ENCODE measurements at places on chromosomes 7 and 10.

DNA sequence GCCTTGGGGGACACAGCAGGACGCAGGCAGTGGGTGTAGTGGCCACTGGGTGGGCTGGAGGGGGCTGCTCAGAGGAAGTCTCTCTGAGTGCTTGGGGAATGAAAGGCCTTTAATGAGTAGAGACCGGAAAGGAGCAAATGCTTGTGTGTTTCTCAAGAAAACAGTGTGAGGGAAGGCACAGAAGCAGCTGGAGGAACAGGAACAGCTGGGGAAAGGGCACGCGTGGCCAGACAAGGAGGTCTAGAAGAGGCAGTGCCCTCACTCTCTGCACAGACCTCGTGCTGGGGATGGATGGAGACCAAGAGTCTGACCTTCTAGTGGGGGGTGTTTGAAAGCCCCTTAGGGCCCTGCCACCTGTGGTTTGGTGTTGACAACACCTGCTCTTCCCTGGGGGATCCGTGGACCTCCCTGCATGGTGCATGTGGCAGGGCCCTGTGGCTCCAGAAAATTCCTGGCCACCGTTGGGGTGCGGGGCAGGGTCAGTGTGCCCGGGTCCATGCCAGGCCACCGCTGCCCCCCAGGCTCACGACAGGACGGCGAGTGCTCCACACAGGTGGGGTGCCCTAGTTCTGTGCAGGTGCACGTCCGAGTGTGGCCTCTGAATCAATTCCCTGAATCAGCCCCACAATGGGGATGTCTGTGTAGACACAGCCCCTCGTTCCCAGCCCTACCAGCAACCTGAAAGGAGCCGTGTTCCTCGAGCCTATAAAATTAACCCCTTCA, 25.9 kb upstream of the FAM20C start:
- DNase-seq, result no peak

DNA sequence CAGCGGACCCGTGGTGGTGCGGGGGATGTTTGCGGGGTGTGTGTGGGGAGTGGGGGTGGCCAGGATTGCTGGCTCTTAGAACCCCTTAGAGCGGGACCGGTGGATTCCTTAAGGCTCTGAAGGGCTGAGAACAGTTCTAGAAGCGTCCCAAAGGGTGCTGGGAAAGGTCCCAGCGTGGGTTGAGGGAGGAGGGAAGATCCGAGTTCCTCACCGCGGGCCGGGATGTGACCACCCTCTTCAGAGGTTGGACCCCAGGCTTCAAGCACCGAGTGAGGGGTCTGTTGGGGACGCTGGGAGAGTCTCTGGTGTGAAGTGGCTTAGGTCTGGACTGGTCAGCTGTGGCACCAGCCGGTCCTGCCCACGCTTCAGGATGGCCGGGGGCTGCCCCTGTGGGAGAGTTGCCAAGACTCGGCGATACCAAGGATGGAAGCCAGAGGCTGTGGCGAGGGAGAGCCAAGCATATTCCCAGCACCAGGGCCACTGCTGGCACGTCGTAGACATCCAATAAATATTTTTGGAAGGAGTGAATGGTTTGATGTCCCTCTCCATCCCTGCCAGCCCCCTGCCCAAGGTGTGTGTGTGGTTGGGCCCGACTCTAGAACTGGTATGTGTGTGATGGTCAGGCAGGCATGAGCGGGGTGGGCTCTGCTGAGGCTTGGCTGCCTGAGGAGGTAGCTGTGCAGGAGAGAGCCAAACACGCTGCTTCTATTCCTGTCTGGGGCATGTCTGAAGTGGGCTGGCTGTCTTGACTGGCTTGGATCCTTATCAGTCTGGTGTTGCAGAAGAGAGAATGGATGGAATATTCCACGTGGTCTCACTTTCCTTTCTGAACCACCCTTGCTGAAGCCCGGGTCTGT, 19.2 kb downstream of the ZNF775 start:
- no peak for DNase-seq

GRCh38 chr10:44845361-44846175, 65.6 kb upstream of the TMEM72 start:
- no peak for DNase-seq

GRCh38 chr7:88217675-88218428, 2.0 kb downstream of the SRI start:
- DNase-seq, result no peak

GRCh38 chr10:124609698-124610097, 134.5 kb downstream of the FAM53B start:
- no peak for DNase-seq

Measured in mesothelial cell of epicardium (in vitro differentiated cells).